ENCODE measurements at places on chromosomes 16 and 17. TPM values are rescaled to one million over a fixed set of nuclear protein-coding genes. Genes with fewer than 3 reads are reported as not detected.

TMEM88 gene
- total RNA-seq: 0.45 TPM

KRTAP16-1 gene
- not detected for total RNA-seq

MAPT gene
- 1.5 TPM for total RNA-seq

NLRC3 gene
- total RNA-seq: not detected

TBX21 gene
- not detected for total RNA-seq

DLX3 gene
- 0.07 TPM for total RNA-seq

GP1BA gene
- not detected for total RNA-seq

NGFR gene
- total RNA-seq: 0.90 TPM

FZD2 gene
- total RNA-seq: 44.3 TPM

NOB1 gene
- 112 TPM for total RNA-seq

SYT17 gene
- total RNA-seq: 13.6 TPM

KRTAP4-8 gene
- total RNA-seq: not detected

ASPA gene
- not detected for total RNA-seq

MTMR4 gene
- total RNA-seq: 7.3 TPM

CDH5 gene
- 0.15 TPM for total RNA-seq

C16orf46 gene
- total RNA-seq: 0.87 TPM

PRKCB gene
- total RNA-seq: 0.25 TPM

ZNF624 gene
- 2.3 TPM for total RNA-seq

WNT9B gene
- not detected for total RNA-seq

KRT28 gene
- not detected for total RNA-seq

CYB5D1 gene
- total RNA-seq: 19.4 TPM

NKD1 gene
- total RNA-seq: 0.31 TPM

UBE2O gene
- total RNA-seq: 34.4 TPM

KRTAP3-2 gene
- total RNA-seq: not detected

HSD17B2 gene
- not detected for total RNA-seq

KNOP1 gene
- total RNA-seq: 37.6 TPM

ABCC12 gene
- total RNA-seq: 0.20 TPM

TBC1D3H gene
- not detected for total RNA-seq

CDH13 gene
- total RNA-seq: not detected

IRF8 gene
- total RNA-seq: 0.31 TPM

MLKL gene
- 38.7 TPM for total RNA-seq

TNP2 gene
- not detected for total RNA-seq

ASIC2 gene
- total RNA-seq: 2.0 TPM

CDK3 gene
- total RNA-seq: 3.6 TPM

RAB11FIP4 gene
- 1.9 TPM for total RNA-seq

RNF135 gene
- 26.4 TPM for total RNA-seq

ITPRIPL2 gene
- total RNA-seq: 16.0 TPM

ZNF688 gene
- 7.0 TPM for total RNA-seq

ZNF469 gene
- total RNA-seq: 14.1 TPM

FBXL16 gene
- total RNA-seq: 3.5 TPM

CLDN6 gene
- total RNA-seq: 0.56 TPM

SYNGR3 gene
- total RNA-seq: 8.3 TPM

MKS1 gene
- total RNA-seq: 11.8 TPM

GCGR gene
- 0.35 TPM for total RNA-seq

KRT31 gene
- not detected for total RNA-seq

Data from A549 treated with ZK216348 at 1 μM for 4 hours (cell line).